Activated CD4-positive, alpha-beta T cell treated with anti-CD3 and anti-CD28 coated beads, Interleukin-2, amount 50 U/mL, for 24 hours (primary cell): ENCODE measurements at places on chromosomes 1 and 21.

DNA sequence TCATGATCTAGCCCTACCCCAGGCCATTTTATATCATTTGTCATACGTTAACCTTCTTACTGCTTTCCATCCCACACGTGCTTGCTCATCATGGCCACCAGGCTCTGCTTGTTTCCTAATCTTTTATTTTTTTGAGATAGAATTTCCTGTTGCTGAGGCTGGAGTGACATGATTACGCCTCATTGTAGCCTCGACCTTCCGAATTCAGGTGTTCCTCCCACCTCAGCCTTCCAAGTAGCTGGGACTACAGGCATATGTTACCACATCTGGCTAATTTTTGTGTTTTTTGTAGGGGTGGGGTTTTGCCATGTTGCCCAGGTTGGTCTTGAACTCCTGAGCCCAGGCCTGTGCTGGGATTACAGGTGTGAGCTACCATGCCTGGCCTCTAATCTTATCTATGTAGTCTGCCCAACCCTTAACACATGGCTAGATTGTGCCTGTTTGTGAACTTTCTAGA is 3.3 kb downstream of the UAP1 start:
- DNase-seq, result no peak

DNA sequence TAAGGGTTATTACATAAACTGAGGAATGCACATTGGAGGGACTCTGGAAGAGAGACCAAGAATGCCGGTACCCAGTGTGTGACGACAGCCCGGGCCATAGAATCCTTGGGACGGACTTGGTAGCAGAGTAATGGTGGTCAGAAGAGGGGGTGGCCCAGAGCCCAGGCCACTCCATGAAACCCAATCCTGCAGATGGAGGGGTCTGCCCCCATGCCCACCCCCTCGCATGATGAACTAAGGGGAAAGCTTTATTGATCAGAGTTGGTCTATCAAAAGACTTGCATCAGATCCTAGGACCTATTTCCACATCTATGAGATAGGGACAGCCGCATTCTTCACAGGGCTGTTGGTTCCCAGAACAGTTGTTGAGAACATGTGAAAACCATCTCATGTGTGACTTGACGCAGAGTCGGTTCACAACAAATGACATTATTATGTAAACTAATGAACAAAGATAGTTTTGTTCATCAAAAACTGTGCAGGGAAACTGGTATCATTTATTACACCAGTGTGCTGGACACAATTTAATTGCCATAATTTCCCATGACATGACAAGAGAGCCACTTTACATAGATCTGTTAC is 21.5 kb upstream of the SDC3 start:
- DNase-seq, result no peak

DNA sequence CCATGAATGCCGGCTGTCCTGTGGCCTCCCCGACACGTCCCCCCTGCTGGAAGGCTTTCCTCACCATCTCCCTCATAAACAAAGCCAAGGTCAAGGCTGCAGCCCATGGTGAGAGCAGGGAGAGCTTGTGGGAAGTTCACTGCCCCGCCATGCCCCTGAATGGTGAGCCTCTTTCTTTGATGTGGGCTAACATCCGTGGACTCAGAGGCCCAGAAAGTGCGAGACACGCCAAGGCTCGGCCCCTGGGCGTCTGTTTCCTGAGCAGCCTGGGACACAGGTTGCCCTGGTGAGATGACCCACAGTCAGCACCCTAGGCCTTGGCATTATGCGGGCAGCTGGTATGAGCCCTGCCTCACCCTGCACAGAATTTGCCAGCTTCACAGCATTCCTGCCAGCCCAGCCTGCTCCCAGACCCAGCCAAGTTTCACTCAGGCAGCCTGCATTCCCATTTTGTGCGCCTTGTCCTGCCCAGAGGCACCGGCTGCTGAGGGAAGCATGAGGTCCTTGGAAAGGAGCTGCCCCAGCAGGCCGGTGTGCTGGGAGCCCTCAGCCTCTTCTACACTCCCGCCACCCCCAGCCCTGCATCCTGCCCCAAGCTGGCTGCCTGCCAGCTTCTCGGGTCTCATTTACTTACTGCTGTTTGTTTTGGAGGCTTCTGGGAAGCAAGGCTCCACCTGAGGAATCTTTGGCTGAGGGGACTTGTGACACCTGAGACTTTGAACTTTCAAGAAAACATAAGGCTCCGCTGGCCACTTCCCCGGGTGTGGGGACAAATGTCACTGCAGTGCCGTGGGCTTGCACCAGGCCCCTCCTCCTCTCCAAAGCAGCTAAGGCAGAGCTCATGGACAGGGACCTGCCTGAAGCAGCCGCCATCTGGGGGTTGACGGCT is 31.9 kb downstream of the NEK2 start:
- no peak for DNase-seq

GRCh38 chr1:171350594-171350993 is 36.6 kb downstream of the FMO4 start:
- no peak for DNase-seq
